NCI-H1694 treated with DMSO at 0.1 percent for 48 hours (cell line): ENCODE measurements at places on chromosomes 2 and 18.

DNA sequence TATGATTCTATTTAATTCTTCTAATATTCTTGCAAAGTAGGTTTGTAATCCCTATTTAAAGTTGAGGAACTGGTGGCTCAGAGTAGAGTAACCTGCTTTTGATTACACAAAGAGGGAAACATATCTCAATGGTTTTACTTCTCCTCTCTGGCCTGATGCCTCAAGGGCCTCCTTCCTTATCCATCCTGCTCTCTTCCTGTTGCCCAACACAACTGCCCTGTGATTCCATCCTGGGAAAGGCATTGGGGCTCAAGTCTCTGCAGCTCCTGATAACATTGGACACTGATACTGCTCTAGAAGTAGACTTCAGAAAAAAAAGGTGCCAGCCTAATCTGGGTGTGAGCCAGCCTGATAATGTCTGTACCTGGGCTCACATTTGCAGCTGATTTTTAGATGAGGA is 75.8 kb downstream of the RDH14 start:
- no peak for DNase-seq

- DNase-seq = no peak
These were observed 24.9 kb downstream of the ZNF892 start for GRCh38 chr2:95232232-95232631.

GRCh38 chr2:1097101-1097500 is 146.5 kb downstream of the SNTG2 start:
- DNase-seq = no peak

DNA sequence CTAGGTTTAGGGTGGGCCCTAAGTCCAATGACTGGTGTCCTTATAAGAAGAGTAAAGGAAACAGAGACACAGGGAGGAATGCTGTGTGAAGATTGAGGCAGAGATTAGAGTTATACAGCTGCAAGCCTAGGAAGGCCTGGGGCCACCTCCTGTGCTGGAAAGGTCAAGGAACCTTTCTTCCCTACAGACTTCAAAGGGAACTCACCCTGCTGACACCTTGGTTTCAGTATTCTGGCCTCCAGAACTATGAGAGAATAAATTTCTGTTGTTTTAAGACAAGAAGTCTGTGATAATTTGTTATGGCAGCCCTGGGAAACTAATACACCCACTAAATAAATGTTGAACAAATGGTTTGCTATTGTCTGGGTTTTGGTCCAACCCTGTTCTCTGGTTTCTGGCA is 102.3 kb upstream of the NEUROD1 start:
- DNase-seq = no peak

DNA sequence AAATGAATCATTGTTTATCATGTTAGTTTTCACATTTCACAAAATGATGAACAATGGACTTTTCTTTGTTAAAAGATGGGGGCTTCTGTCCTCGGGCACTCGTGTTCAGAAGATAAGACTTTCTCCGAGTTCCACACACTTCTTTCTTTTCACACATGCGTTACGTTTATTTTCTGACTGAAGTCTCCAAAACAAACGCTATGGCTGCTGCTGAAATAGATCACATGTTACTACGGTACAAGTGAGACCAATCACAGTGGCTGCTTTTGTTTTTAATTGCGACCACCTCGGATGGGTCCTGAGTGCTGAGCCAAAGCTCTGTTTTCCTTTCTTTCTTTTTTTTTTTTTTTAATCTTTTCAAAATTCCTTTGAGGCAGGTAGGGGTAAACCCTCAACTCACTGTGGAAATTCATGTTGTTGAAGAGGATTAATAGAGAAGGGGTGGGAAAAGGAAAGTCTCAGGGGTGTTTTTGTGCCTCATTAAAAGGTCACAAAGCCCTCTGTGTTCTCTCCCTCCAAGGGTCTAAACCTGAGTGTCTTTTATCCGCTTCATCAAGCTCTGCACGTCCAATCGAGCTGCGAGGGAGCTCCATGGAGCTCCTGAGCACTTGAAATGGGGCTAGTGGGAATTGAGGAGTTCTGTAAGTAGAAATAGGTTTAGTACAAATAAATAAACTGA is 48.2 kb downstream of the ARL4C start:
- DNase-seq = no peak

DNA sequence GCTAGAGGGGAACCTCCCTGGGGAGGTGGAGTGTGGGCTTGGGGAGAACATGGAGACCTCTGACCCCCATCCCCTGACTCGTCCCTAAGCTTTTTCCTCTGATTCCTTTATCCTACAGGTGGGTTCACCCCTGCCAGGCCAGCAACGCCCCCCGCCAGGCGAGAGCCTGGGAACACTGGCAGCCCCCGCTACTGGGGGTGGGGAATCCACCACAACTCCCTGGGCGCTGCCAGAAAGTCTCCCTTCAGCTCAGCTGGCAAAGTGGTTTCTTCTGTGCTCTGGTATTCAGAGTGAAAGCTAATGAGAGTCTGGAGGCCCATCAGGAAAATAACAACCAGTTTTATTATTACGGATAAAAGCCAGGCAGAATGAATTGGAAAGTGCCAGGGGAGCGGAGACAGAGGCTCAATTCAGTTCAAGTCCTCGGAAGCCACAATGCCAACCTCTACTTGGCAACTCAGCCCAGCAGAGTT is 2.8 kb downstream of the DIPK1C start:
- no peak for DNase-seq

DNA sequence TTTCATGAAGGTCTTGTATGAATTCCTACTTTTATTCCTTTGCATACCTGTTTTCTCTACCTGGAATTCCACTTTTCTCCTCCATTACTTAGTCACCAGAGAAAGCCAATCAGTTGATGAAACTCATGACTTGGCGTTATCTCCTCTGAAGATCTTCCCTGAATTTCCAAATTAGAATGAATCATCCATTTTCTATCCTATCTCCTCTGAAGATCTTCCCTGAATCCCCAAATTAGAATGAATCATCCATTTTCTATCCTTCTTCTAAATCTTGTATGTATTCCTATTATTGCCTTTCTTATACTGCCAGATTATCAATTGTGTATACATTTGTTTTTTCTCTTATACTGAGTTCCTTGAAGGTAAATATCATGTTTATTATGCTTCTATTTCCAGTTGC is 440.4 kb downstream of the CCDC85A start:
- DNase-seq = no peak

GRCh38 chr2:214569419-214570035 is 158.7 kb downstream of the VWC2L start:
- DNase-seq = no peak

GRCh38 chr2:60091266-60091665 is 462.2 kb downstream of the BCL11A start:
- no peak for DNase-seq

- no peak for DNase-seq
These were observed 6.2 kb downstream of the EIF2B4 start for GRCh38 chr2:27363933-27364332.

DNA sequence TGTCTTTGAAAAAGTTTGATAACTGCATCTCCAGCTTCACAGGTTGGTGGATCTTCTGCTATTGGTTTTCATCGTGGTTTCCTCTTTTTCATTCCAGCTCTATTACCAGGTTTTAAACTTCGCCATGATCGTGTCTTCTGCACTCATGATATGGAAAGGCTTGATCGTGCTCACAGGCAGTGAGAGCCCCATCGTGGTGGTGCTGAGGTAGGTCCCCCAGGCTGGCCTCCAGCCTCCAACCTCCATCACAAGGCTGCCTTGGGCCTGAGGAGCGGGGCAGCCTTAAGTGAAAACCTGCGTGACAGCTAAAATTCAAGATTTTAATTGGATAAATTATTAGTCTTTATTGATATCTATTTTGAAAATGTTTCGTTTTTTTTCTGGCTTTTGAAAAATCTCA is 9.7 kb downstream of the SEC11C start:
- DNase-seq = no peak

GRCh38 chr18:23826850-23827620 is 137.8 kb downstream of the LAMA3 start:
- DNase-seq = no peak

DNA sequence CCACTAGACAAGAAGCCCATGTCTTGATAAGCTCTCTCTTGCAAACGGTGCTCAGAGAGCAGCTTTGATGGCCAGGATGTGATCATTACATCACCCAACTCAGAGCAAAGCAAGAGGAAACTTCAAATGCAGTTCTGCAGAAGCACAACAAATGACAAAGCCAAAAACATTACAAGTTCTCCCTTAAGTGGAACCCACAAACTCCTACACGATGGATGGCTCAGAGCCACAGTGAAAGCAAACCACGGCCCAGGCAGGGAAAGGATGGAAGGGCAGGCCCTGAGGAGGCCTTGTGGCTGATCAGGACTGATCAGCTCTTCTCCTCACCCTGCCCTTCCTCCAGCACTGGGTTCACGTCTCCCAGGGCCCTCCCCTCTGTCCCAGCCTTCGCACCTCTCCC is 326.4 kb downstream of the EIPR1 start:
- DNase-seq = no peak

GRCh38 chr2:20410556-20411277 is 36.2 kb upstream of the RHOB start:
- no peak for DNase-seq

GRCh38 chr2:63049211-63049969 is 1.2 kb upstream of the OTX1 start:
- DNase-seq = no peak

GRCh38 chr2:180677930-180678624 is 302.3 kb upstream of the UBE2E3 start:
- DNase-seq = no peak

- DNase-seq = no peak
These were observed 144.7 kb upstream of the ITGA4 start for GRCh38 chr2:181312515-181312927.

- DNase-seq = no peak
These were observed 240.3 kb downstream of the VAPA start for GRCh38 chr18:10153924-10154752.

GRCh38 chr2:10446631-10447030 is 1.5 kb downstream of the ODC1 start:
- no peak for DNase-seq

DNA sequence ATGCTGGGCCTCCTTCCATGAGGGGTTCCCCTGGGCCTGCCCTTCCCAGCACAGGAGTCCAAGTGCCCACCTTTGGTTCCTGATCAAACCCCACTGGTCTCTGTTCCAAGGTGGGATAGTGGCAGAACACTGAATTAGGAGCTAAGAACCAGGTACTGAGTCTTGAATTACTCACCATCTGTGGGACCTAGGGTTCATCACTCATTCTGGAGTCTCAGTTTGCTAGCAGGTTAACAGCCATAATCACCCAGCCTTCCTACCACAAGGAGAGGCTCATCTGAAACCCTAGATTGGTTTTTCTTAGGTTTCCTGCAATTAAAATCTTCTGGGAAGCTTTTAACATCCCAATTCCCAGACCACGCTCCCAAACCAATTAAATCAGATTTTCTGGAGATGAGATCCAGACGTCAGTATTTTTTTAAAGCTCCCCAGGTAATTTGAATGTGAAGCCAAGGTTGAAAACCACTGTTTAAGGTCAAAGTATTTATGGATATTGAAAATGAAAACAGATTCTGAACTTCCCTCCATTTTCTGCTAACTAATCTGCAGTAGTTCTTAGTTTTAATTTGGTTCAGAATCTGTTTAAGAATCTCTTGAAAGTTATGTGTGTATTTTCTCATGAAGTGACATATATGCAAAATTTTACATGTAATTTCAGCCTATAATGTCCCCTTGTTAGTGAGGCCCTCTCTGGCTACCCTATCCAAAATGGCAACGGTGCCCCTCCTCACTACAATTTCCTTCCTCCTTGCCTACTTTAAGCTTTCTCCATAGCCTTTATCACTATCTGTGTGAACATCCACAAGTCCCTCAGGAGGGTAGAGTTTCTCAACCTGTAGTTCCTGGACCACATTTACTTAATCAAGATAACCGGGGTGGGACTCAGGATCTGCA is 166.5 kb upstream of the CXCR4 start:
- DNase-seq = no peak

DNA sequence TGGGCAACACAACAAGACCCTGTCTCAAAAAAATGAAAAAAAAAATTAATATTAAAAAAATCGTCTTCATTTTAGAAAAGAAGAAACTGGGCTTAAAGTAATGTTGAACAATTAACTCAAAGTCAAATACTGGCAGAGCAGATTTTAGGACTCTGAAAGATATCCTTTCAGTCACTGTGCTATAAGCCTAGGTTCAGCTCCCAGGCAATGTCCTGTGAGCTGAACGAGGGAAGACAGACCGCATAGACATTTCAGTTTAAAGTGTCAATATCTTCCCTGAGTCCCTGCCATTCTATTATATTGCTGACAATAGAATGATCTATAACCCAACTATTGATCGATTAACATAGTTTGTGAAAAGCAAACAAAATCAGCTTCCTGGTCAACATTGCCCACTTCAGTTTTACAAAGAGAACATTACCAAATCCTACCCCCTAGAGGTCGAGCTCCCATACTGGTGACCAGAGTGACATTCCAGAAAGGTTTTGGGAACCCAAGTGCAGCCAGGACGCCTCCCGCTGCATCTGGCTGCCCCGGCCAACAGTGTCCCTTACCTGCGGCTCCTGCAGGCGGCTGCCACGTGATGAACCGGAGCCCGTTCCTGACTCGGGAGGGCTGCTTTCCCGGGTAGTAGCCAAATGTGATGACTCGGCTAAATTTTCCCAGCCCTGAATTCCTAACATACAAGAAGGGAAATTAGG is 639 bp downstream of the MRO start:
- DNase-seq = no peak

DNA sequence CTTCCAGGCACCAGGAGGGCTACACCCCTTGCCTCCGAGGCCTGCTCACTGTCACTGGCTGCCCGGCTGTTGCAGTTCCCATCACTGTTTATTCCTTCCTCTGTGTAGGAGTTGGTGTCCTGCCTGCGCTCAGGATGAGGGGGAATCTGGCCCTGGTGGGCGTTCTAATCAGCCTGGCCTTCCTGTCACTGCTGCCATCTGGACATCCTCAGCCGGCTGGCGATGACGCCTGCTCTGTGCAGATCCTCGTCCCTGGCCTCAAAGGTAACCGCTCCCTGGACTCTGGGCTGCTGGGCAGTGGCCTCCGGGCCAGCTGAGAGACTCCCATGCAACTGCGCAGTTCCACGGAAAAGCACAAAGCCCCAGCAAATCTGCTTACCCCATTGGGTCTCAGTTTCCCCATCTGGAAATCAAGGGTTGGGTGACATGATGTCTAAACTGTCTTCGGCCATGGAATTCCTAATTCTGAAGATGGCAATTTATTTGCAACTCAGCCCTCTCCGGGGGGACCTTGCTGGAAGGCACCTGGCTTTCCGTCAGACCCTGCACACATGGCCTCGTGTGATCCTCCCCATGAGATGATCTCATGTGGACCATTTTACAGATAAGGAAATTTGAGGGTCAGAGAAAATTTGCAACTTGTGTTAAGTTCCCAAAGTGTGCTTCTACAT is 9.4 kb downstream of the COLEC11 start:
- DNase-seq = no peak

DNA sequence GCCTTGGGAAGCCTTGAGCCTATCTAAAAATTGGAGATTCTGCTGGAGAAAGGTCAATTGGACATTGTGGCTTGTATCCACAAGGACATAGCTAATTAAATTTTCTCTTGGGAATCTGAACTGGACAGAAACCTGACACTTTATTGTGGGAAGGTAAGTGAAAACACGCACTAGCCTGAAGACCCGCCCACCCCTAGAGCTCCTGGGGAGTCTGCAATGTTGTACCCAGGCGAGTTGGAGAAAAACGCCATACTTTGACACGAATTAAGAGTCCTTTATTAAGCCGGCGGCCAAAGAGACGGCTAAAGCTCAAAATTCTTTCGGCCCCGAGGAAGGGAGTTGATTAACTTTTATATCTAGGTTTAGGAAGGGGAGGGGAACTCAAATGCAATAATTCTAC is 1.2 kb upstream of the ZNF892 start:
- no peak for DNase-seq

GRCh38 chr2:100409975-100410647 is 7.4 kb downstream of the CHST10 start:
- DNase-seq = no peak
